RCC 7860 (cell line): ENCODE measurements at places on chromosomes 7 and 10.

DNA sequence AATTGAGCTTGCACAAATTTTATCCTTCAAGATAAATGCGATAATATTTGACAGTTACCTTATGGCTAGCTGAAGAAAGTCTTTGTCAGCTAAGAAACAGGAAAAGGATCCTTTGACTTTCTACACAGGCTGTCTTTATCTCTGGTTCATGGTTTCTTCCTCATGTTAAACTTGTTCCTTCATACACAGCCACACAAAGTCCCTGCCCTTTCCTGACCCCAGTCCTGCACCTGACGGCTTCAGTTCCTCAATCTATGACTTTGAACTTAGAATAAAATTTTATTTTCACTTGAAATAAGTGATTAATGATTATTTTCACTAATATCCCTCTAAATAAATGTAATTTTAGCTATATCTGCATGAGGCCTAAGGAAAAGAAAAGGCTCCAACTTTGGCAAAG lies 77.8 kb upstream of the PRSS1 start:
- DNase-seq, result no peak

DNA sequence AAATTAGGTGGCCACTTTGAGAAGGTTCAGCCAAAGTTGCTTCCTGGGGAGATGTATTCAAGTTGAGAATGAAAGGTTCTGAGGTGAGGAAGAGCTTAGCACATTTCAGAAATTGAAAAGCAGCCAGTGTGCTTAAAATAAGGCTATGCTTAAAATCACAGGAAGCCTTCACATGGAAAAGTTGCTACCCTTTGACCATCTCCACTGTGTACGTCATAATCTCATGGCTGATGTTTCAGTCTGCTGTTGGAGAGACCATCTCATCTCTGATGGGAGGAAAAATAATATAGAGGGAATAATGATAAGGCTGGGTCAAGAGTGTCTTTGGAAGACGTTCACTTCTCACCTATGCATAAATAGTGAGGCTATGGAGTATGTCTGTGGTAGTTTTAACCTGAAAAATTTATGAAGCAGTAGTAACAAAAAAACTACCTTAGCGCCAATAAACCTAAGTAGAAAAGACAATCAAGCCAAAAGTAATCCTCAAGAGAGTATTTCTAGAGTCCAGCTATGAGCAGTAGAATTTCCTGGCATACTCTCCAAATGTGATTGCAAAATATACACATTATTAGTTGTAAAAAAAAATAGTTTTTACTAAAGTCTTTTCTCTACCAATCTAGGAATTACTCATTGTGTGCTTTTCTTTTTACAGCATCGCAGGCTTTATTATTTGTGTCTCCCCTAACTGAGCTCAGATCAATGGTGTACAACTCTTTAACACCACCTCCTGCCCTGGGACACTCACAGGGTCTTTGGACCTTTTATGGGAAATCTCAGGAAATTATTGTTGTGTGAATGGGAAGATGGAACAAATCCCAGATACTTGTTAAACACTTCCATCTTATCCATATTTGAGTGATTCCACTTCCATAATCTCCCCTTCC lies 435.2 kb upstream of the LRGUK start:
- DNase-seq, result no peak

DNA sequence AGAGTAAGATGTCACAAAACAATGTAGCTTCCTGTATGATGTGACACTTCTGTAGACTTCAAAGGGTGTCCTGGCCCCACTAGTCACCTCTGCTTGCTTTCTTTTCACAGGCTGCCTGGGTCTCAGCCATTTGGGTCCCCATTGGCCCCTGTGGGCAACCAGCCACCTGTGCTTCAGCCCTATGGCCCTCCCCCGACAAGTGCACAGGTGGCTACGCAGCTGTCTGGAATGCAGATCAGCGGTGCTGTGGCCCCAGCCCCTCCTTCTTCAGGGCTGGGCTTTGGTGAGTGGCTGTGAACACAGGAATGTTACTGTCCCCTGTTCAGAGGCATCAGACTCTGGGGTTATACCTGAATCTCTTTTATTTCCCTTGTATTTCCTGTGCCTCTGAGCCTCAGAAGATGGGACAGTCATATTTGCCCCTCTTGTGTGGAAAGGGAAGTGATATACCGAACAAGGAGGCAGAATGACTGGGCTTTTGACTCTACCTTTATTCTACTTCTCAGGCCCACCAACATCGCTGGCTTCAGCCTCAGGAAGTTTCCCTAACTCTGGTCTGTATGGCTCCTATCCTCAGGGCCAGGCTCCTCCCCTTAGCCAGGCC lies 15.4 kb downstream of the SEC24C start:
- DNase-seq, result no peak

DNA sequence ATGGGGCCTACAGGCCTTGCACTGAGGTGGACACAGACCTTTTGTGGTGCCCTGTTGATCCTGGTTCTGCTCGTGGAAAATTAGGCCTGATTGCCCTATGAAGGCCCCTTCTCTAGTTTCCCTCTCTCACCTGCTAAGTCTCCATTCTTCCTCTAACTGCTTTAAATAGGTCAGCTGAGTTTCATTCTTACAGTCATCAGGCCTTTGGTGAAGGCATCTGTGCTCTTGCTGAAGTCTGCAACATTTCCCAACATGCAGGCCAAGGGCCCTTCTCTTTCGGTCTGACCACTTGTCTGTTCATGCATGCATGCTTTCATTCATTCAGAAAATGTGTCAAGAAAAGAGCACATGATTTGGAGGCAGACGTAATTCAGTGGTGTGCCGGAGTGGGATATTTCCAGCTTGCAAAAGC lies 244.0 kb downstream of the BUB3 start:
- DNase-seq, result no peak

DNA sequence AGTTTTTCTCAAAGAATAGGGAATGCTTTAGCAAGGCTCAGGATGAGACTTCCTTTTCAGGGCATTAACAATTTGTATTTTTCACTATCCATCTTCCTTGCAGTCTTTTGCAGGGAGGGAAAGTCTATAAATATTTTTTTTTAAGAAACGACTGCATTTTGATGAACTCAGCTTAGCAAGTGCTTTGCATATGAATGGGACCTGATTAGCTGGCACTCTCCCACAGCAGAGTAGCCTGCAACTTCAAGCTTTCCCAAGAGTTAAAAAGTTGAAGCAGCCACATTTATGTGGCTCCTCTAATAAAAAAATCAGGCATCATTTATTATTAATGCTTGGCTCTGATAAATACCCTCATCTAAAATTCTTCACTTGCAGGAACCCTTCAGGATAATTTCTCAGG lies 134.0 kb downstream of the GRID1 start:
- no peak for DNase-seq

GRCh38 chr10:100303724-100304319 lies 17.3 kb upstream of the BLOC1S2 start:
- peak; percentile 17 for DNase-seq

GRCh38 chr10:4902571-4903011 lies 60.6 kb upstream of the AKR1C1 start:
- DNase-seq, result no peak

- no peak for DNase-seq
Measured at GRCh38 chr10:3238115-3238871, 65.7 kb upstream of the PITRM1 start.

- no peak for DNase-seq
Measured at GRCh38 chr7:18167815-18168214, 140.2 kb upstream of the PRPS1L1 start.

DNA sequence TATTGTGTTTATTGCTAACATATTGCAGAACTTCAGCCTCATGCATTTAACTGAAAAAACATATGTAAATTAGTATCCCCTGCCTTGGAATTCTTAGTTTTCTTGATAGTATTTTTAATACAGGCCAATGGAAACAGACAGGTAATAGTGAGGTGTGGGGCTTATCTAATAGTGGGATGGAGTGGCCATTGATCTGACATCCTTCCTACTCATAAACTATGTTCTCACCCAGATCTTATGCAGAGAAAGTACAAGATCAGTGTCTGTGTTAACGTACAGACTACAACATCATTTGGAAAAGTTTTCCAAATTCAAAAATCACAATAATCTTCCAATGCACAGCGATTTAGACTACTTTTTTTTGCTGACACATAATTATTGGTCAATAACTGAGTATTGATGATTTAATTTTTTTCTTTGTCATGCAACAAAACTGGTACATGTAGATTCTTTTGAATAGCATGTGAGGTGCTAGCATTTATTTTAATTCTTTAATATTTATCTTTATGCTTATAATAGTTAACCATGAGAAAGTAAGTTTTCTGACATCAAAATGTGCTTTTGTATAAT lies 9.7 kb downstream of the CD36 start:
- DNase-seq, result no peak

DNA sequence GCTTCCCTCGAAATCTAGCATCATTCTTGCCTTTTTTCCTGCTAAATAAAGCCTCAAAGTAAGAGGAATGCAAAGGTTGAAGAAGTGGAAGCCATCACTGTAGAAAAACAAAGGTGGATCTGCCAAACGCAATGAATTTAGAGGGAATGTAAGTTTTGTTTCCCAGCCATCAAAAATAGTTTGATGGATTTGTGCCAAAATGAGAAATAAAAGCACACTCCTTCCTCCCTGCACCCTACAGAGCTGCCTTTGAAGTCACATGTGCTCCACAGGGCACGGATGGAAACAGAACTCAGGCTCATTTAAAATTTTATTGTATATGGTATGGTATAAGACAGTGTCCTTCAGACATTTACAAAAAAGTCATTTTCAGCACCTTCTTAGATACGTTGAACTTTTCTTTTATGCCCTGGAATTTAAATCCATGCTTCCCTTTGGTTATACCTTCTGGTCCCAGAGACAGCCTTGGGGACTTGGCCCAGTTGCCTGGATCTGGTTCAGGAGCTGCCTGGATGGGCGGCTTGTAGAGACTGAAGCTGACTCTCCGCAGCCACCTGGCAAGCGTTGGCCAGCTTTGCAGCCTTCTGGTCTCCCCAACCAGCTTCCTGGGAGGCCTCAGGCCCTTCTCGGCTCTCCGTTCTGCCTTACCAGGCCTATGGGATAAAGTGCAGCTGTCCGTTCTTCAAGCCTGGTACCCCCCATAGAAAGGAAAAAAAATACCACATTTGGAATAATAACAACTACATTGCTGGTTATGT lies 228.5 kb upstream of the NEBL start:
- no peak for DNase-seq

- DNase-seq, result no peak
Measured at GRCh38 chr10:33257439-33258080, 76.9 kb downstream of the NRP1 start.

DNA sequence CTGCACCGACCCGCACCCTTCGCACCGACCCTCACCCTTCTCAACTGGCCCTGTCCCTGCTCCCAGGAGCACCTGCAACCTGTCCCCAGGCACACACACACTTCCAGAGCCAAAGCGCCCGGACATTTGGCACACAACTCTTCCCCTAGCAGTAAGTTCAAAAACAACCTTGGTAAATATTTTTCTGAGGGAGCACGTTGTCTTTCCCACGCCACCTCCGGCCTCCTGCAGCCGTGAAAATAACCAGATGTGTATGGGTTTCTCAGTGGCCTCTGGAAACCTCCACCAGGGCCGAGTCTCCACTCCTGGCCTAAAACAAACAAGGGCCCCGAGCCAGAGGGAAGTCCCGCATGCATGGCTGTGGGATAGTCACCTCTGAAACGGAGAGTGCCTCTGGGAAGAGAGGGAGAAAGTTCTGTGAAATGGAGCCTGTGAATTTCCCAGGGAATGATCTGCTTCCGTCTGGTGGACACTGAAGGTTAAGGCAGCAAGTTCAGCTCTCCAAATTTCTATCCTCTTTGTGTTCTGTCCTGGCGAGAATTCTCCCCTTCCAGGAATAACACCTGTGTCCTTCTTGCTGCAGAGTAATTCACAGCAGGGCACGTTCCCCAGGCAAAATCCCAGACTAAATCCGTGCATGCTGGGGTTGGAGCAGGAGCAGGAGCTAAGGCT lies 15.8 kb downstream of the PODXL start:
- no peak for DNase-seq

- no peak for DNase-seq
Measured at GRCh38 chr7:12221414-12221813, 10.3 kb downstream of the TMEM106B start.

GRCh38 chr10:62057359-62057758 lies 155.9 kb downstream of the ARID5B start:
- no peak for DNase-seq

DNA sequence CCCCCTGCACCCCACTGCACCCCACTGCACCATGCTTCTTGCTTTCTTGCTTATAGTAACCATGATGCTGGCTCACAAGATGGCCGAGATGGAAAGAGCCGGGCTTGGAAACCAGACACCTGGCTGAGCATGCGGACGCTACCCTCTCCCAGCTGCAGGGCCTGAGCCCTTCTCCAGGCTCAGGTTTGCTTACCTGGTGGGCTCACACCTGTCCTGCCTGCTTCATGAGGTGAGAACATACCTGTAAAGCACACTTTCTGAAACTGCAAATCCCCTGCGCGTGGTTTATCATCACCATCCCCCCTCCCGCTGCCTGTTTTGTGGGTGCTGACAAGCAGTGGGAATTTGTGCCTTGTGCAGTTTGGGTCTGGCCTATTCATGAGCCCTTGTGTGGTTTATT lies 302.7 kb downstream of the GLRX3 start:
- no peak for DNase-seq

GRCh38 chr10:118409295-118409694 lies 67.2 kb upstream of the FAM204A start:
- DNase-seq, result no peak

- no peak for DNase-seq
Measured at GRCh38 chr10:101244321-101245050, 15.2 kb upstream of the LBX1 start.

DNA sequence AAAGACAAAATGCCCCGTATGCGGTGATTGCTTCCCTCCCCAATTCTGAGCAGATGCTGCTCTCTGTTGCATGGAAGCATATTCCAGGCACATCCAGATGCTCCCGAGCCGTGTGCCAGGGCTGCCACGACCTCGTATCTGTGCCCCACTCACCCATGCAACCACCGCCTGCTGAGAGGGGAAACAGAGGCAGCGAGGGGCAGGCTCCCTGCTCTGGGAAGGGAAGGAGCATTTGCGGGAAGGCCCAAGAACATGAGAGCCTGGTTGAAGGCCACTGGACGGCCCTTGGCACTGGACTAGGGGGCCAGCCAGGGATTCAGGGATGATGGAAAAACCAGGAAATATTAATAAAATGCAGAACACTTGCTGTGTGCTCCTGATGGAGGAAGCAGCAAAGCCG lies 89.4 kb downstream of the CTBP2 start:
- no peak for DNase-seq

DNA sequence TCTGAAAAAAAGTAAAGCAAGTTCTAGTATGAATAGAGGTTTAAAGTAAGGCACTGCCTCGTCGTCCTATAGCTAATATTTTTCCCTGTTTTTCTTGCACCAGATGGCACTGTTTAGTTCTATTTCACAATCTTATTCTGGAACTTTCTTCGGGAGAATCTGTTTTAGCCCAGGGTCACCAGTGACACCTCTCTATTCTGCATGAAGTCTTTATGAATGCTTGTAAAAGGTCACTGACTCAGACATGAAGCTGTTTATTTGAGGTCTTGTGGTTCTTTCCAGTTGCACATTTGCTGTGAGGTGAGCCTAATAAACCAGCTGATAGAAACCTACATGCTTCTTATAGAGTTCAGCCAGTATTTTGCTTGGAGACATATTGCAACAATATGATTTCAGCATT lies 444.3 kb downstream of the AUTS2 start:
- no peak for DNase-seq

DNA sequence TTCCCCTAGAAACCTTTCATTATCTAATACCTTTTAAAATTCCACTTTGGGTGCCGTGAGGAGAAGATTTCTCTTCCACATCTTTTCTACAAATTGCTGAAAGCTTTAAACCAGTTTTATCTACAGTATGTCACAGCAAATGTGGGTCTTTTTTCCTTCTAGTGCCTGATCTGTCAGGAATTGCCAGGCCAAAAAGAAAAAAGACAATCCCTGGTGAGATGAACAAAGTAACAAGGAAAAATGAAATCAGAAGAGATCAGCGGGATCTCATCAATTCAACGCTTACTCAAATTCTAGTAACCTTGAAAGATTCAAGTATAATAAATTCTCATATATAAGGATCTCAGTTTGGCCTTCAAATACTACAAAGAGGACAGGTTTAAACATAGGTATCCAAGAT lies 449.5 kb downstream of the CALN1 start:
- no peak for DNase-seq
